ENCODE measurements at places on chromosomes 5 and 9. TPM values are rescaled to one million over a fixed set of nuclear protein-coding genes. Genes with fewer than 3 reads are reported as not detected.

DNA sequence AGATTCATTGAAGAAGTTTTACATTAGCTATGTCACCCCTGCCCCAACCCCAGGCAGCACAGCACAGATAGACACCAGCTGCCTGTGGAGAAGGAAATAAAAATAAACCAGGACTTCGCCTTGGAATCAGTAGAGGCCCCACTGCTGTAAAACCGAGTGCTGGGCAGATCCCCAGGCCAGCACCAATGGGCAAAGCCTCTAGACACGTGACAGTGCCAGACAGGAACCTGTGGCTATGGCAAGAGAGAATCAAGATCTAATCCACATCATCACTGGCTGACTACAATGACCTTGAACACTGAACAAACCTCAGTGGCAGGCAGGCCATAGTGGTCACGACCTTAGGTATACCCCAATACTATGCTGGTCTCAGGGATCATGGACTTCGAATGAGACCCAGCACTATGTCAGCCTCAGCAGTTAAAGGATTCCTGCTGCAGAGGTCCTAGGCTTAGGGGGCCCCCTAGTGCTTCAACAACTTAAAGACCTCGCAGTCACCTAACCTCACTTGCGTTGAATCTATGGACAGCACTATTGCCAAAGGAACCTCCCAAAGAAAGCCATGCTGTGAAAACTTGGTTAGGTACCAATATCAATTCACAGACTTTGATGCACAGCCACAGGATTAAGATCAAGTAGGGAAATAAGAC, 2118.6 kb upstream of the C9orf72 start:
- no peak for DNase-seq

The SPATA31A3 gene
- not detected for total RNA-seq

- DNase-seq, result no peak
These were observed 11.2 kb downstream of the FAM240B start for GRCh38 chr9:38708759-38709158.

DNA sequence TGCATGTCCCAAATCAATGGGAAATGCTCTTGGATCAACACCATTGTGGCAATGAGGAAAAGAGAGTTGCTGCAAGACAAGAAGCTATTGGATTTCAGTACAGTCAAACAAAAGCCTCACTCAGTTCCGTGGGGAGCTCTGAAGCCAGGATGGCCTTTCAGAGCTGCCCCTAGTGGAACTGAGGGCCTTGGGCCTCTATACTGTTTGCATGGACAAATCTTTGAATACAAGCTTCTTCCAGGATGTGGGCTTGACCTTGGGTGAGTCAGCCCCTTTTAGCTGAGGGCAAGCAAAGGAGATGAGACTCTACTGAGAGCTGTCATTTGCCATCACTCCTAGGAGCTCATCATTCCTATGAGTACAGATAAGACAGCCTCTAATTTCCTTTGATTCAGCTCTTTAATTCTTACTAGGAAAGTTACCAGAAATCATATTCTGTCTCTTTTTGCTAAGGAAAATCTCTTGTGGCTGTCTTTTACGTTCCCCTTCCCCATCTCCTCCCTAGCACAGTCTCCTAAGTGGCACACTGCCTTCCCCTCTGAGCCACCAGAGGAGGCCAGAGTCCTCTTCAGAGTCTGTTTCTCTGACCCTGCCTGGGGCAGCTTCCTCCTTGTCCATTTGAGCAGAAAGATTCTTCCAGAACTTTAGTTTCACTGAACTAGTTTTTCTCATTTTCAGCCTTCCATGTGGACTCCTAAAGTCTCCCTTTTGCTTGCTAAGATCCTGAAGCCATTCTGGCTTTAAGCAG, 168.8 kb upstream of the POC5 start:
- DNase-seq, result no peak

DNA sequence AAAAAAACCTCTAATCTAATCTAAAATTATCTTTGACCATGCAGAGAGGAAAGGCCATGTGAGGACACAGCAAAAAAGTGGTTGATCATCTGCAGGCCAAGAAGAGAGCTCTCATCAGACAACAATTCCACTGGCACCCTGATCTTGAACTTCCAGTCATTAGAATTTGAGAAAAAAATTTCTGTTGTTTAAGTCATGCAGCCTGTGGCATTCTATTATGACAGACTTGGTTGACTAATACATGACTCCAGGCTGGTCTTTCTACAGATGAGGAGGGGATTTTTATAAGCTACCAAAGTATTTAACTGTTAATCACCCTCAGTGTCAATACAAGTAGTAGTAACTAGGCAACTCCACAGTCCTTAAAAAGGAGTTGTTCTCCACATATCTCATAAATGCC, 358.5 kb upstream of the RGMB start:
- peak; percentile 98 for DNase-seq

DNA sequence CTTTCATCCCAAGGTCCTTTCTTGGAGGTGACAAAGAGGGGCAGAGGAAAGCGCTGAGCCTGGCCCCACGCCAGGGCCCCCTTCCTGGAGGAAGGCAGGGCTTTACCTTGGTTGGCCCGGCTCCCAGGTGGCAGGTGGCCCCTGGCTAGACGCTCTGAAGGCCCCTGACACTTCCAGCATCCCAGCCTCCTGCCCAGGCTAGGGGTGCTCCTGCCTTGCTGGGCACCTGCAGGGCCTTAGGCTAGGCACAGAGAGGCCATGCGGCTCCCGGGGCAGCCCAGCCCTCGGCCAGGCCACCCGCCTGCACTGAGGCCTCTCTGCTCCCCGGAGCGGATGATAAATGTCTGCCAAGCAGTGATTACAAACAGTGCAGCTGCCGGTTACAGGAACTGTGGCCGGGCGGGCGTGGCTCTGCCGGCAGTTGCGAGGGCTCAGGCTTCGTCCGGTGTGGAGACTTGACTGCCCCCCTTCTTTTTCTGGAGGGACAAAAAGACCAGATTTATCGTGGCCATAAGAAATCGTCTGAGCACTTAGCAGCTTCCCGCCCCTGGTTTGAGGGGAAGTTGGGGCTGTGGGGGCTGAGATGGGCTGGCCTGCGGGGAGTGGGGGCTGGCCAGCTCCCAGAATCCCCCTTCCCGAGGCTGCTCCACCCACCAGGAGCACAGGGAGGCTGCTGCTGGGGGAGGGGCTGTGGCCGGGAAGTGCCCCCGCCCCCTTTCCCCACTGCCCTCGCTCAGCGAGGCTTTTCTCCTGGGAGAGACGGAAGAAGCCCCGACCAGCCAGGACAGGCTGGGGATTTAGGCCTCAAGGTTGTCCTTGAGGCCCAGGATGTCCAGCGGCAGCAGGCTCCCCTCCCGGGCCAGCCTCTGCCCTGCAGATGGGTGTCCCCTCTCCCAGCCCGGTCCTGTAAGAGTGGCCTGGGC, 31.6 kb upstream of the UBAC1 start:
- DNase-seq, result peak; percentile 87

DNA sequence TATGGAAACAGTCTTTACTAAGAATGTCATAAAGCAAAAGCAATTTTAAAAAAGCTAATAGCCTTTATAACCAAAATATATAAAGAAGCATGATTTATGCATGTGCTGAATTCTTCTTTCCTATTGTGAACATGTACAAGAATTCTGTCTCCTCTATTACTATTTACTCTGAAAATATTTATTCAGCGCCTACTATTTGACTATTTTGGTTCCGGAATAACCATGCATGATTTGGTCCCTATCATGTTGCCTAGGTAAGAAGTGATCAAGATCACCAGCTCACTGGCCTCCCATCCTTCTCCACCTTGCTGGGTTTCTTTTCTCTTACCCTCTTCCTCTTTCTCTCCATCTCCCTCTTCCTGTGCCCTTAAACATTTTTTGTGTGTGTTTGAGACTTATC, 443.8 kb downstream of the SH3GL2 start:
- no peak for DNase-seq

DNA sequence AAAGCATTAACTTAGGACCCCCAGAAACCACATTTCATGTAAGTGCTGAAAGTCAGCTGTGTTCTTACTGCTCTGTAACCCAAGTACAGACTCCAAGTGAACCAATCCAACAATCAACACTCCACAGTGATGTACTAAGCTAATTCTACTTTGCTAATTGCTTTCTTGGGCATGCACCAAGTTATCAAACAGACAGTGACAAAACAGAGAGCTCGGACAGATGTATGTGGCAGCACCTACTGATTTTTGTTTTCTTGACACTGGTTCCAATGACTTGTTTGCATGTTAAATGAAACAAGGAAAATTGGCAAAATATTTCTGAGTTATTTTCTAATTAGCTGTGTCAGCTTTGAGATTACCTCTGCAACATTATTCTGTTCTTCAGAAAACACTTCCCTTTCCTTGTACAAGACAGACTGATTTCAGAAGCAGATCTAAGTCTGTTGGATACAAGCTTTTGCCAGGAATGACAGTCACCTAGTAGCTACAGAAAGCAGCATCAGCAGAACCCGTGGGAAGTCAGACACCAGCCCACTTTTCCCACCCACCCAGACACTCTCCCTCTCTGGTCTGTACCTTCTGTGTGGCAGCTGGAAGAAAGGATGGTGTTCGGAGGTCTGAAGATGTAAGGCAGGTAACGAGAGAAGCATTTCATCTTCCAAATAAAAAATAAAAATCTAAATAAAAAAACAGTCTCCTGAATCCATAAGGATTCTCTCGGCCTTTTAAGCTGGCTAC, 176.7 kb upstream of the PPP2R2B start:
- no peak for DNase-seq

GRCh38 chr5:138458384-138458783, 6.9 kb upstream of the EGR1 start:
- no peak for DNase-seq

- DNase-seq, result no peak
These were observed 15.3 kb downstream of the LHX3 start for GRCh38 chr9:136189394-136190236.

- DNase-seq, result peak; percentile 87
These were observed 120.8 kb upstream of the MTAP start for GRCh38 chr9:21681641-21682040.

DNA sequence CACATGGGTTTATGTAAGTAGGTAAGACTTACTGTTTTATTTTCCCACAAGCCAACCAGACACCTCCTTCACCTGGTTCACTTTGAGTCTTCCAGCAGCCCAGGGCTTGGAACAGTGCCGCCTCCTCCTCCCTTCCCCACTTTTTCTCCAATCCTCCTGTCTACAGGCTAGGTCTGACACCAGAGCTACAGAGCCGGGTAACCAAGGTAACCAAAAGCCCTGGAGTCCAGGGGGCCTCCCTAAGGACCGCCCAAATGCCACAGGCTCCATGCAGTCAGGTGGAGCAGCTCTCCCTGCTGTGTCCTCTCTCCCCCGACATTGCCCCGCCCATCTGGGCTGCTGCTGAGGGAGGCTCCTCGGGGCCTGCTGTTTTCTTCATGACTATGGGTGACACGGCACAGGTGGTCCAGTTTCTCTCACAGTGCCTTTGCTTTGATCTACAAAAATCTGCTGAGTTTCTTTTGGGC, 138.0 kb upstream of the EFNA5 start:
- DNase-seq, result no peak

DNA sequence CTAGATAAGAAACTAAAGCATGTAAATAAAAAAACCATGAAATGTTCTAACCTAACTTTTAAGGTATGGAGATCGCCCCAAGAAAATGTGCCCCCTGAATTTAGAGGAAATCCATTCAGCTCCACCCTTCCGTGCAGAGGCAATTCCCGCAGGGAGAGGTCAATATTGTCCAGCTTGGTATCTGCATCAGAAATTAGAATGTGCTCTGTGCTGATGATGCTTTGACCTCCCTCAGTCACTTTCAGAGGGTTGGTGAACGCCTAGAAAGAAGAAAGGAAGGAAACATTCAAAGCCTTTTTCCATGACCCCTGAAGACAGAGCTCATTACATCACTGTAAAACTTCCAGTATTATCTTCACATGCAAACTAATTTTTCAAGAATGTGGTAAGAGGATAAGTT, 91.0 kb downstream of the FREM1 start:
- DNase-seq, result no peak

The AQP7 gene
- total RNA-seq, result not detected

- DNase-seq, result peak; percentile 80
These were observed 32.4 kb downstream of the IRF1 start for GRCh38 chr5:132458226-132458560.

DNA sequence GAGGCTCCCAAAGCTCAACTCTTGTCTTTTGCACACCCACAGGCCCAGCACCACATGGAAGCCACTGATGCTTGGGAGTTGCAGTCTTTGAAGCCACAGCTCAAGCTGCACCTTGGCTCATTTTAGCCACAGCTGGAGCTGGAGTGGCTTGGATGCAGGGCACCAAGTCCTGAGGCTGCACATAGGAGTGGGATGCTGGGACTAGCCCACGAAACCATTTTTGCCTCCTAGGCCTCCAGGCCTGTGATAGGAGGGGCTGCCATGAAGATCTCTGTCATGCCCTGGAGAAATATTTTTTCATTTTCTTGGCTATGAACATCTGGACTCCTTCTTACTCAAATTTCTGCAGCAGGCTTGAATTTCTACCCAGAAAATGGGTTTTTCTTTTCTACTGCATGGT, 438.5 kb upstream of the TNC start:
- DNase-seq, result no peak

GRCh38 chr9:27367175-27367798, 70.3 kb upstream of the EQTN start:
- no peak for DNase-seq

The ADGRD2 gene
- not detected for total RNA-seq

DNA sequence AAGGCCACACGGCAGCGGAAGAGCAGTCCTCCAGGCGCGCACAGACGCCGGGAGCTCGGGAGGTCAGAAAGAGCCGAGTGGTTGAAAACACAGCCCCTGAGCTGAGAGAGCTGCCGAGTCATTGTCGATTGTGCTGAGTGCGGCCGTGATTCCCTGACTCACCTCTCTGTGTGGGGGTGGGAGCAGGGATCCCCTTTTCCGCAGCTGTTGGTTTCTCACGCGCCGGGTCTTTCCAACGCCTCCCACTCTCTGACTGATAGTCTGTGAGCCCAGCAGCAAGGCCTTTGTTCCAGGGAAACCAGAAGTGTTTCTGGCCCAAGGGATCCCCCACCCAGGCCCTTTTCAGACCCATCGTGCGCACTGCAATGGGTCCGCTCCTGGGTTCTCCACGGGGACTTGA, 97.3 kb downstream of the MRPL36 start:
- no peak for DNase-seq

DNA sequence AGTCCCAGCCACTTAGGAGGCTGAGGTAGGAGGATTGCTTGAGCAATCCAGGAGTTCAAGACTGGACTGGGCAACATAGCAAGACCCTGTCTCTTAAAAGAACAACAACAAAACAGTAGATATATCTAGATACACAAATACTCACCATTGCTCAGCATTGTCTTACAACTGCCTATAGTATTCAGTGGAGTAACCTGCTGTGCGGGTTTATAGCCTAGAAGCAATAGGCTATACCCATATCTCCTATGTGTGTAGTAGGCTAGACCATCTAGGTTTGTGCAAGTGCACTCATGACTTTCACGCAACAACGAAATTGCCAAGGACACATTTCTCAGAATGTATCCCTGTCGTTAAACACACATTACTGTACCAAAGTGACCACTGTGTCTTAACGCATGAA, 44.7 kb downstream of the SLIT3 start:
- DNase-seq, result no peak

GRCh38 chr5:73859696-73860095, 233.7 kb downstream of the ARHGEF28 start:
- DNase-seq, result no peak

DNA sequence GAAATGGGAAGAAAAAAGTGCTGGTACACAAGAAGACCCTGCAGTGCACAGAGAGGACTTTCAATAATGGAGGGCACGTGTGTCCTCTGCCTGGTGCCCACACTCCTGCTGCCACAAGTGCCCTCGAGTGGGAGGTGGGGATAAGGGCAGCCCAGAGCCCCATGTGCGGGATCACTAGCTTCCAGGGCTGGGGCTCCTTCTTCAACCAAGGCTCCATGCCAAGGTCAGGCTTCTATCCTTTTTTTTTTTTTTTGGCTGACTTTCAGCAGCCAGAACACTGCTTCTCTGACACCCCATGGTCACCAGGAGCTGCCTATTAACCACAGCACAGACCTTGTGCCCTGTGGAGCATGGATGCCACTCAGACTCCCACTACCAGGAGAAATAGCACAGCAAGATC, 7.5 kb downstream of the ACSL6 start:
- DNase-seq, result no peak

Measured in GM23248 (cell line).